ENCODE measurements at places on chromosomes 2 and 18.
A peak's percentile ranks its signal among the peaks of the same experiment; 100 is the strongest.

GRCh38 chr2:174761837-174762236 is 2.4 kb downstream of the CHRNA1 start:
- DNase-seq, result peak; percentile 40

DNA sequence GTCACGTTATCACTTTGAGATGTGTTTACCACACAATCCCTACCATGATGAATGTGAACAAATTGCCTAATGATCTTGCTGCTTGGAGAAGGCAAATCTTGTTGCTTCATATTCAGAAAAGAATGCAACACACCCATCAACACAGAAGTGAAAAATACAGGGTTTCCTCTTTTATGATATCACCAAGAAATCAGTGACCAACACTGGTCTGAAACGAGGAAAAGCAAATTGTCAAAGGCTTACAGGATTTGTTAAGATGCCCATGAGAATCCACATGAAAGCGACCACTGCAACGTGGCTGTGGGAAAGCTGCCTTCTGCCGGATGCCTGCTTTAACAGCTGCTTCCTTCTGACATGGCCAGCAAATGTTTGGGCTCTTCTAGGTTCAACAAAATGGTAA is 397.6 kb upstream of the LRATD1 start:
- peak; percentile 8 for DNase-seq

- DNase-seq, result peak; percentile 86
These were observed 381.2 kb downstream of the TXNL1 start for GRCh38 chr18:56257205-56257604.

DNA sequence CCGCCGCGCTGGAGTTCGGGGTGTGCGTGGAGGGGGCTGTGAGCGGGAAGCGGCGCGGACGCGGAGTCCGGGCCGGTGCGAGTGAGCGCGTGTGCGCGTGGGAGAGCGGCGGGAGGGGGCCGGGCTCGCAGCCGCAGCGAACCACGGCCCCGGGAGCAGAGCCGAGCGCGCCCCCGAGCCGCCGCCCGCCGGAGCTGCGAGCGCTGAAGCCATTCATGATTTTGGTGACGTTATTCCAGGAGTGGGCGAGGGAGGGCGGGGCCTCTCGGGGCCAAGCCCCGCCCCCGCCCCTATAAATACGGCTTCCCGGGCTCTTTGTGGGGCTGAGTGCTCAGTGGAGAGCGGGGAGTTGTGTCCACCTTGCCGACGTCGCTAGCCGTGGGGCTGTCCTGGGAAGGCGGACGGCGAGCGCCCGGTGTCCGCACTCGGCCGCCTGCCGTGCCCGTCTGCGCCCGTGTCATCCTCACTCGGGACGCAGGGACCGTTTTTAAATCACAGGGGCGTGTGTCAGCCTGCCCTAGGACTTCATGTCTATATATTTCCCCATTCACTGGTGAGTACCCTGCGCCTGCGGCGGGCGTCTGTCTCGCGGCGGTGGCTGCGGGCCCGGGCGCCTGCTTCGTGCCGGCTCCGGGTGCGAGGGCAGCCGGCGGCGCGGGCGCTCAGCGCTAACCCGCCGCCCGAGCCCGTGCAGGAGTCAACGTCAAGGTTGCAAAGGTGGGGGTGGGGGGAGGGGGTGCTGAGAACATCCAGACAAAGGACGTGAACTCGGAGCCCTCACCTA is at the start of gene LBH:
Gene LBH (plus strand): TSS at position 323 of the 784 bp plus-strand sequence. CDS start 205 bp downstream, at position 528.
- DNase-seq, result peak; percentile 88

DNA sequence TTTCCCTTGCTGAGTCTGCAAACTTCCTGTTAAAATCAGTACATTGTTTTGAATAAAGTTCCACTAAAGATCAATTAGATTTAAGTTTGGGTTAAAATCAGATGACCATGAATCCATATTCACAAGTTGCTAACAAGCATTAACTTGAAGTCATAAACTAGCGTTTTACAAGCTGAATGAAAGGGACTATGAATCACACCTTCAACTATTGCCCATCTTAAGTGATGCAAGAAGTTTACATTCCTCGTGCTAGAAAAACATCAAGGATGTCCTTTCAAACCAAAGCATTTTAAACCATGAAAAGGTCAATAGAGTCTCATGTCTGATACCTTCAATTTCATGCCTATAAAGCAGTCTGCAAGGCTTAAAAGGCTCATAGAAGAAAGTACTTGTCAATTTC is 257.2 kb upstream of the SYT4 start:
- DNase-seq, result peak; percentile 1

DNA sequence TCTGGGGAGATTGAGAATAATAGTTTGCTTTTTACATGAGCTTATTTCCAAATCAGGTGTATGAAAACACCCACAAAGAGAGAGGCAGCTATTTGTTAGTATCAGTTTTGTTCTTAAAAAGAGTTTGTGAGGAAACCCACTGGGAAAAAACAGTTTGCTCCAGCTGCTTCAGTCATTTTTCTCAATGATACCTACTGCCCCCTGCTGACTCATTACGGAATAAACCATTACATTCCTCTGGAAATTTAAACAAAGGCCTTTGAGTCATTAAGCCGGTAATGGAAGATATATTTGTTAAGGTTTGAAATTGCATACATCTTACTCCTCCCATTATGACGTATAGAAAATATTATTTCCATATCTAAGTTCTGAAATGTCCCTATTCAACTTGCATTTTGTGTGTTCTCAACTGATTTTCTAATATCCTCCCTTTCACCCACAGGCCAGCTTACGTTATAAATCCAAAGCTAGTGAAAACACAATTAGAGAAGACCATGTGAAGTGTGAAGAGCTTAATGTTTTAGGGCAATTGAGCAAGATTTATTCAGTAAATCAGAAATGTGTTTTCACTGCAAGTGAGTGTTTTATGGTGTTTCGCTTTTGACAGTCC is 761.6 kb downstream of the DSC3 start:
- DNase-seq, result peak; percentile 49

GRCh38 chr18:75162467-75162866 is 46.5 kb downstream of the PTGR3 start:
- DNase-seq, result peak; percentile 25

GRCh38 chr2:207594731-207595130 is 30.5 kb downstream of the METTL21A start:
- DNase-seq, result no peak

DNA sequence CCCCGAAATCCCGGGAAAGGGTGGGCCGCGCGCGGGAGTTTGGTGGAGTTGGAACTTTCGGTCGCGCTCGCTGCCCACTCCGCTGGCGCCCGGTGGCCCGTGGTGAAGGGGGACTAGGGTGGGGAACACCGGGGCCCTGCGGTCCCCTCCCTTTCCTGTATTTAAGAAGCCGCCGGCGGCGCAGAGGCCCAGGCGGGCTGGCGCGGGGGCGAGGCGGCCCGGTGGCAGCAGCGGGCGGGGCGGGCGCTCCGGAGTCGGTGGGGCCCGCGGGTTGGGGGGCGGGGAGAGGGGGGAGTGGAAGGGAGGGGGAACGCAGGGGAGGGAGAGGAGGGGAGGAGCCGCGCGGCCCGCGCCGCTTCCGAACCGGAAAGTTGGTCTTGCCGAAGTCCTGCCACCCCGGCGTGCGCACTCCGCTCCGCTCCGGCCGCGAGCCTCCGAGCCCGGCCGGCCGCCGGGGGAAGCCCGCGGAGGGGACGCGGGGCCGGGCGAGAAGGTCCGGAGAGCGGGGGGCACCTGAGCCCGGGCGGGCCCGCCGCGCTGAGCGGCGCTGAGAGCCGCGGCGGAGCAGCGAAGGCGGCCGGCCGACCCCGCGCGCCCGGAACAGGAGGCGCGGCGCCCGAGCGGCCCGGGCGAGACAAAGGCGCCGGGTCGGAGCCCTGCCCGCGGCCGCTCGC is 425 bp upstream of the SALL3 start:
- no peak for DNase-seq

DNA sequence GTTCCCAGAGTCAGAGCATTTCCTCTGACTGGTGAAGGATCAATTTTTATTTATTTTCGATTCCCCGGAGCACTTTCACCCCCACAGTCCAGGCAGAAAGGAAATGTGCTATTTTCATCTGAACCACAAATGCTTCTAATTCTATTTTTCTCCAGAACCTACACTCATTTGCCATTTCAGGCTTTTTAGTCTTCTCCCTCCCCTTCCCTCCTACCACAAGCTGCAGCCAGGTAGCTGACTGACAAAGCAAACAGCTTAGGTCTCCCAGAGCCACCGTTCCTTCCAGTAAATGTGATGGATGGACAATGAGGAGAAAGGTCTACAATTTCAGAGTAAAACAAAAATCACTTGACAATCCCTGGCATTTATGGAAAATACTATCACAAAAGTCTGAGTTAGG is 76.9 kb downstream of the KLF7 start:
- DNase-seq, result no peak

- DNase-seq, result no peak
These were observed 84.1 kb upstream of the SLC8A1 start for GRCh38 chr2:40535972-40536371.

DNA sequence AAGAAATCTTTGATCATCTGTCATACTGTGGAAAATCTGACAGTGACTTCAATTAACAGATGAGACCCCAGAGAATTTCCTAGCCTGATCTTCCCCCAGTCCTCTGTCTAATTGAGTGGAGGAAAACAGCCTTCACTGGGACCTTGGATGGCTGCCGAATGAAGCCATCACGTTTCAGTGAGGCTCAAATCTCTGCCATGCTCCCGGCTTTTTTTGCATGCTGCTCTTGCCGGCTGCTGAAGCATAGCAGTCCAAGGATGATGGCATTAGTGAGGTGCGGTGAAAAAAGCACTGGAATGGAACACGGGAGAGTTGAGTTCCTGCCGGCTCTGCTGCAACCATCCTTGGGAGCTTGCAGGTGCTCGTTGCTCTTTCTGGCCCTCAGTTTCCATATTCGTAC is 430.5 kb downstream of the SLC4A3 start:
- DNase-seq, result no peak

GRCh38 chr18:5238371-5238976 is 41.4 kb upstream of the AKAIN1 start:
- DNase-seq, result peak; percentile 25

- peak; percentile 15 for DNase-seq
These were observed 43.0 kb downstream of the MEMO1 start for GRCh38 chr2:31967790-31968189.

- no peak for DNase-seq
These were observed 765.0 kb upstream of the CELF4 start for GRCh38 chr18:38330573-38330972.

- no peak for DNase-seq
These were observed 24.8 kb upstream of the PTMA start for GRCh38 chr2:231683292-231684235.

- no peak for DNase-seq
These were observed 41.0 kb downstream of the CROCC2 start for GRCh38 chr2:240947176-240947575.

GRCh38 chr2:238094438-238095022 is 5.6 kb upstream of the ESPNL start:
- no peak for DNase-seq

DNA sequence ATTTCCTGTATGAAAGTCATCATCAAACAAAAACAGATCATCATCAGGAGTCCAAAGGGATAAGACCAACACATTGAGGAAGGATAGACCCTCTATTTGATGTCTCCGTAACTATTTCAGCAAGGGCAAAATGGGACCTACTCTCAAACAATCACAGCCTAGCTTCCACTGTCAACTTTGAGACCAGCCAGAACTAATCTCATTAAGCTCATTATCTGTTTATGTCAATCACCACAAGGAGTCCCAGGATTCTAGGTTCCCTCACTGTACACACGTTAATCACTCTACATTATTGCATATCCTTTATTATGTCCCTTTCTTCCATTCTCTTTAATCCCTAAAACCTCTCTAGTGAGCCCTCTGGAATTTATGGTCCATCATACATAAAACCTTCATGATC is 370.3 kb upstream of the LINC00305 start:
- DNase-seq, result no peak

GRCh38 chr2:238069877-238070276 is 9.1 kb downstream of the SCLY start:
- DNase-seq, result no peak

GRCh38 chr18:58114766-58115165 is 70.7 kb downstream of the NEDD4L start:
- no peak for DNase-seq

GRCh38 chr18:24825397-24825796 is 365.0 kb downstream of the HRH4 start:
- no peak for DNase-seq

DNA sequence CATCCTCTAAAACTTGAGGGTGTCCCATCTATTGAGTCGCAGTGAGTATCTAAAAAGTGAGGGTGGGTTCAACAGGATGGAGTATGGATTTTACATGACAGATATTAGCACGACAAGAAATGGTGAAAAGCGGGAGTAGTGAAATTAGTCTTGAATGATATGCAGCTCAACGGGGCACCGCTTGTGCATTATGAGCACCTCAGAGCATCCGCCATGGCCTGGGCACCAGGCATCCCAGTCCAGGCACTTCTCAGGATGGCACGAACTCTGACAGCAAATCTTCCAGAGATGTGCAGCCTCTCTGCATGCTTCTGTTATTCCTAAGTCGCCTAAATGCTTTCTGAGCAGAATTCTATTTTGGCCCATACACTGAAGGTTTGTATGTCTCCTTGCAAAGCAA is 57.1 kb downstream of the ZNF516 start:
- DNase-seq, result no peak

- no peak for DNase-seq
These were observed 344.7 kb upstream of the FIGN start for GRCh38 chr2:164080486-164080885.

DNA sequence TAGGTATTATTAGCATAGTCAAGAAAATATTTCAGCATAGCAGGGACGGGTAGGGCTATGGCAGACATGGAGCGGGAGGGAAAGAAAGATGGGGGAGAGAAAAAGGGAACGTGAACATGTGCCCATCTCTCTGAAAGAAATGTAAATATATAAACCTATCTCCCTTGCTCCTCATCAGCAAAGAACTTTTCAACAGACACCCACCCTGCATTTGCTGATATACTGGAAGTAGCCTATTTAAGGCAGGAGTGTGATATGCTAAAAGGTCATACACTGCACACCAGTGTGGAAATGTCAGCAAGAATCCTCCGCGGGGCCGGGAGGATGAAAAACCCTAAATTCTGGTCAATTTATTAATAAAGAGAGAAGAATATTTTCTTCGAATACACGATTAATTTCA is 1.7 kb downstream of the MBOAT2 start:
- no peak for DNase-seq

DNA sequence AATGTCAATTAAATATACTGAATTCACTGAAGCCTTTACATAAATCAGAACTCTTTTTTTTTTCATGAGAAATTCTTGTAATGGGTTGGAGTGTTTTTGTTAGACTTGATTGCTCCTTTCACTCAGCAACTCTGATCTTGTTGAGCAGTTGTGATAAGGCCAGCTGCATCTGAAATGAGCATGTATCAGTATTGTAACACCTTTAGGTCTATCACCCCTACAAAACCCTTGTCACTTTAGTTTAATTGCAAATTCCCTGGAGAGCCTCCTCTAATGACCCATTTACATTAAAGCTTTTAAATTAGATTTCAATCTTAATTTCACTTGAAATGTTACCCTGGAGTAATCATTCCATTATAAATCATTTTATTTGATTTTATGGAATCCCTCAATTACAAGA is 346.8 kb upstream of the TCF4 start:
- DNase-seq, result no peak

GRCh38 chr2:31563273-31563839 is 17.4 kb downstream of the SRD5A2 start:
- DNase-seq, result no peak

All from AG10803 (cell line).